ENCODE measurements at places on chromosomes 1 and 21. TPM values are rescaled to one million over a fixed set of nuclear protein-coding genes. Genes with fewer than 3 reads are reported as not detected.

GRCh38 chr1:19006837-19007271, 50.4 kb upstream of the IFFO2 start:
- no peak for DNase-seq

GRCh38 chr1:21331752-21332478, 41.7 kb upstream of the ECE1 start:
- no peak for DNase-seq

- DNase-seq = no peak
These were observed 12.4 kb downstream of the KLHDC8A start for GRCh38 chr1:205344066-205344928.

GRCh38 chr1:232438476-232438875, 191.5 kb downstream of the SIPA1L2 start:
- no peak for DNase-seq

- no peak for DNase-seq
These were observed 31.1 kb downstream of the OTUD7B start for GRCh38 chr1:149979245-149979971.

The OR2T11 gene
- total RNA-seq = not detected

The TTC3 gene
- 670 TPM for total RNA-seq

The TMPRSS15 gene
- total RNA-seq = not detected

The ATP6V1G3 gene
- not detected for total RNA-seq

The MYOG gene
- total RNA-seq = 12.7 TPM

The CHD5 gene
- 0.53 TPM for total RNA-seq
